ENCODE measurements at places on chromosomes 6 and 20.
A peak's percentile ranks its signal among the peaks of the same experiment; 100 is the strongest.

DNA sequence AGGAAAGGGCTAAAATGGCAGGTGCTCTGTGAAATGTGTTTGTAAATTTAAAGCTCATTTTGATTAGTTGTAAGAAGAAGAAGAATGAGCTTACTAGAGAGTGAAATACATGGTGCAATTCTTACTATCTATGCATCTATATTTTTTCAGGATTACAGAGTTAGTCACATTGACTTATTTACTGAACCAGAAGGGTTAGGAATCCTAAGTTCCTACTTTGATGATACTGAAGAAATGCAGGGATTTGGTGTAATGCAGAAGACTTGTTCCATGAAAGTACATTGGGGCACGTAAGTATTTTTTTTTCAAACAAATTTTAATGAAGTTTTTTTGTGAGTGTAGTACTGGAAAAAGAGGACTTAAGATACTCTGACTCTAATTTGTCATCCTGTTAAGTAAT, 99.3 kb downstream of the RTN4IP1 start:
- no peak for DNase-seq

GRCh38 chr20:37518059-37518458, 3.0 kb upstream of the NNAT start:
- no peak for DNase-seq

DNA sequence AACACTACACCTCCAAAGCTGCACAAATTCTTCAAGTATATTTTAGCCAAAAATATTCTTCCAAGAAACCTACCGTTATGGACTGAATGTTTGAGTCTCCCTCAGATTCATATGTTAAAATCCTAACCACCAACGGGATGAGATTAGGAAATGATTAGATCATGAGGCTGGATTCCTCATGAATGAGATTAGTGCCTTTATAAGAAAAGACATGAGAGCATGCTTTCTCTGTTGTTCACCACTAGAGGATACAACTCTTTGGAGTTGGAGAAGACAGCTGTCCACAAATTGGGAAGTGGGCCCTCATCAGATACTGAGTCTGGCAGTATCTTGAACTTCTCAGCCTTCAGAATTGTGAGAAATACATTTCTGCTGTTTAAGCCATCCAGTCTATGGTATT, 7.1 kb upstream of the SLC17A4 start:
- no peak for DNase-seq

- no peak for DNase-seq
Measured at GRCh38 chr6:79646006-79646405, 14.9 kb downstream of the SH3BGRL2 start.

DNA sequence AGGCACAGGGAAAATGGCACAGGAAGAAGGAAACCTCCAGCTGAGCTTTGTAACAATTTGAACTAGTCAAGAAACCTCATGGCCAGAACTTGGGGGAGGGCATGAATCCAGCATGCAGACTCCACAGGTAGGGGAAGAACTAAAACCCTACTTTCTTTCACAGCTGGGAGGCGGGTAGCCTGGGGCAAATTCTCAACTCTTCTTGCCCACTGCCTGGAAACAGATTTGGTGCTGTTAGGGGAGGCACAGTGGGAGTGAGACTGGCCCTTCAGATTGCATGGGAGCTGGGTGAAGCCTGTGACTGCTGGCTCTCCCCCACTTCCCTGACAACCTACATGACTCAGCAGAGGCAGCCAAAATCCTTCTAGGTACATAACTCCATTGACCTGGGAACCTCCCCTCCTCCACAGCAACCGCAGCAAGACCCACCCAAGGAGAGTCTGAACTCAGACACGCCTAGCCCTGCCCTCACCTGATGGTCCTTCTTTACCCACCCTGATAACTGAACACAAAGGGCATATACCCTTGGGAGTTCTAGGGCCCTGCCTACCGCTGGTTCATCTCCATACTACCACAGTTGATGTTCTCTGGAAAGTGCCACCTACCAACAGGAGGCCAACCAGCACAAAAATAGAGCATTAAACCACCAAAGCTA, 37.2 kb upstream of the TRIM27 start:
- DNase-seq = no peak

DNA sequence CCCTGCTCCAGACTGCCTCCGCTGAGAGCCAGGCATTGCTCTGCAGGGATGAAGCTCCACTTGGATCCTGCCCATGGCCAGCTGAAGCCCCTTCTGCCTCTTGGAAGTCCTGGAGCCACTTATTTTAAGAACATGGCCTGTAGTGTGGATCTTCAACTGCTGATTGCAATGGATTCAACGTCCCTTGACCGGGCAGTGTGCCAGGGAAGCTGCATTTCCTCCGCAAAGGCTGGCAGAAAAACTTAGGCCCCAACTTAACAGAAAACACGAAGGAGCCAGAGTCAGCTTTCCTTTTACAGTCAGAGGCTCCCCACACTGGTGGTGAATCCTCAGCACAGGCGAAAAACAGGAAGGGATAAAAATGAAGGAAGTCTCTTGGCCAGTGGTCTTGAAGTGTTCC, 26.3 kb upstream of the FOXQ1 start:
- DNase-seq = no peak

DNA sequence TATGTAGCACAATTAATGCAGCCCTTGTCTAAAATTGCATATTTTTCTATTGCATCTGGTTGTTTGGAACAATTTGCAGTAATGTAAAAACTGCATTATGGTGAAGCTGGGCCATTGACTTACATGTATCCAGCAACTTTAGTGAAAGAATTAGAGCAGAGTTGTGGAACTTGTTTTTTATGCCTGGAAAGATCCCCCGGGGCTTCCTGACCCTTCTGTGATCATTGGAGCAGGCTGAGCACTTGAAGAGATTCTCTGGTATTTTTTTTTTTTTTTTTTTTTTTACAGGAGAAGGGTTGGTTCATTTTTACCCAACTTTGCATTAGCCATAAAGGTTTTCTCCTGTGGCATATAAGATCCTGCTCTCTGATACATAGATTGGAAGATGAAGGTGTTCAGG, 45.0 kb downstream of the LIN28B start:
- no peak for DNase-seq

- no peak for DNase-seq
Measured at GRCh38 chr6:14305131-14305530, 187.6 kb downstream of the CD83 start.

- DNase-seq = peak; percentile 2
Measured at GRCh38 chr6:19999319-20000191, 162.4 kb downstream of the ID4 start.

- no peak for DNase-seq
Measured at GRCh38 chr6:90159452-90159851, 137.2 kb downstream of the BACH2 start.

- no peak for DNase-seq
Measured at GRCh38 chr6:38796006-38796405, 80.9 kb downstream of the DNAH8 start.

- DNase-seq = no peak
Measured at GRCh38 chr6:162100096-162100495, 627.5 kb downstream of the PRKN start.

GRCh38 chr6:16243055-16243454, 4.7 kb downstream of the GMPR start:
- no peak for DNase-seq
